Right cardiac atrium (tissue), 5 donors: ENCODE measurements at places on chromosomes 4 and X. TPM values are rescaled to one million over a fixed set of nuclear protein-coding genes. Genes with fewer than 3 reads are reported as not detected.

Gene GIMD1
- not detected for total RNA-seq

Gene SPANXD
- not detected for total RNA-seq

Gene PCDH10
- 1.4 TPM for total RNA-seq

Gene NAT8L
- 5.2 TPM for total RNA-seq

Gene RAI2
- total RNA-seq, result 44.2 TPM

Gene ARMCX1
- total RNA-seq, result 37.2 TPM

Gene SPATA18
- total RNA-seq, result 2.5 TPM

Gene PRKX
- 4.3 TPM for total RNA-seq

Gene SUPT20HL1
- not detected for total RNA-seq

Gene NXF2B
- total RNA-seq, result not detected

Gene OTUD6A
- total RNA-seq, result not detected
